ENCODE measurements at places on chromosomes 11 and 22.

- DNase-seq, result peak; percentile 14
Measured at GRCh38 chr11:119676461-119677020, 52.5 kb downstream of the NECTIN1 start.

- no peak for DNase-seq
Measured at GRCh38 chr11:117090111-117090706, 8.0 kb downstream of the SIK3 start.

DNA sequence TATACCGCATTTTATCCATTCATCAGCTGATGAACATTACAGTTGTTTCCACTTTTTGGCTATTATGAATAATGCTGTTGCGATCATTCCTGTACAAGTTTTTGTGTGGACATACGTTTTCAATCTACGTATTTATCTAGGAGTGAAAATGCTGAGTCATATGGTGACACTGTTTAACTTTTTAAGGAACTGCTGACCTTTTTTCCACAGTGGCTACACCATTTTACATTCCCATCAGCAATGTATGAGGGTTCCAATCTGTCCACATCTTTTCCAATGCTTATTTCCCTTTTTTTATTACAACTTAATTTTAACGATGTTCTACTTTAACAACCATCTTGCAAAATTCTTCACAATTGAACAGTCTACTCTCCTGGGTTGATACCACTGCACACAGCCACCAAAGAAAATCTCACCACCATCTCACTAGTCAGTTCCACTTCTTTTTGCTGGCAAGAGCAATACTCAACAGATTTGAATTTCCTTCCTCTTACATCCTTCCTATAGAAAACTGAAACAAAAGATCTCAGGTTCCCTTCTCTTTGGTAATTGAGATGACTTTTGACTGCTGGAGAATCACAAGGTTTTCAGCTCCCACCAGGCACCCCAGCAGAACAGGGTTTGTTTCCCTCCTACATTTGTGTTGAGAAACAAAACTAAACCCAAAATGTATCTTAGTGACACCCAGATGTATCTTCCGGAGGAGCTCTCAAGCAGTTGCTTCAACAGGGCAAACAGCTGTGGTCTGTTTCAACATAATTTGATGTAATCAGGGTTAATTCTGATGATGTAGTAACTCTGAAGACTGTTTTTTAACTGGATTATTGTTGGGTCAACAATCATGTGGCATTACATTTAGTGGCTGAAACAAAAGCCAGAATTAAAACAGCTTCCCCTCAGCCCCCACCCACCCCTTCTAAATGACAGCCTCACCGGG lies 7.0 kb upstream of the GAB2 start:
- peak; percentile 95 for DNase-seq

DNA sequence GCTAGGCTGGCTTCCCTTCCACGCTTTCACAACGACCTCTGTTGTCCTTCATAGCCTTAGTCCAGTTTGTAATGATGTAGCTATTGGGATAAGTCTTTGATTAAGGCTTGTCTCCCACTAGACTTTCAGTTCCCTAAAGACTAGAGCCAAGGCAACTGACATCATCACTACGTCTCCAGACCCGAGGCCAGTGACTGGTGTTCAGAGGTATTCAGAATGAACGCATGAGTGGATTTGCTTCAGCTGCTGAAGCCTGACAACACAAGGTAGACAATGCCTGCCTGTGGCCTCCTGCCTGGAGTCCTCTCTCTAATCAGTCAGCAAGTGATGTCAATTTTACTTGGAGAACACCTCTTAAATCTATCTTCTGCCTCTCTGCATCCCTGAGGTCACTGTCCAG lies 13.6 kb downstream of the EFCAB6 start:
- no peak for DNase-seq

- no peak for DNase-seq
Measured at GRCh38 chr11:75522286-75523044, 3.3 kb downstream of the GDPD5 start.

DNA sequence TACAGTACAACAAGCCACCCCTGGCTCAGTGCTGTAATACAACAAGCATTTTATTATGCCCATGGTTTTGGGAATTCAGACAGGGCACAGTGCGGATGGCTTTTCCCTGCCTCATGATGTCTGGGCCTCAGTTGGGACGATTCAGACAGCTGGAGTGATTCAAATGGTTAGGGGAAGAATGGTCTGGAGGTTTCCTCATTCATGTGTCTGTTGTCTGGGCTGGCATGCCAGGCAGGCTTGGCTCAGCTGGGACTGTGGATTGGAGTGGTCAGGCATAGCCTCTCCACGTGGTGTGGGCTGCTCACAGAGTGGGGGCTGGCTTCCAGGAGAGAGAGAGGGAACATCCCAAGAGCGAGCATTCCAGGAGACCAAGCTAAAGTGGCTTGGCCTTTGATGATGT lies 164.4 kb downstream of the C11orf91 start:
- no peak for DNase-seq

DNA sequence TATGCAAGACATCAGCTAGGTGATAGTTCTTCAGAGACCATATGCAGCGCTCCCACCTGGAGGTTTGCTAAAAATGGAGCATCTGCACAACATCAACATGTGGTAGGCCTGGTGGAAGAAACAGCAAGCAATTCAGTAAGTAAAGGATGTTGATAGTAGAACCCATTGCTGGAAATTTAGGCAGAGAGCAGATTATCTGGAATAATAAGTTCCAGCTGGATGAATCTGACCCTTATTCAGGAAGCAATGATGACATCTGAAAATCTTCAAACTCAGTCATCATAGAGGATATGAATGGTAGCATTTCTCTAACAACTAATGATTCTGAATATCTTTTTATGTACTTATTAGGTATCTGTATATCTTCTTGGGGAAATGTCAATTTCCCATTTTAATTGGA lies 225.2 kb upstream of the ANO3 start:
- DNase-seq, result no peak

- no peak for DNase-seq
Measured at GRCh38 chr11:61056571-61056970, 45.7 kb upstream of the CD5 start.

DNA sequence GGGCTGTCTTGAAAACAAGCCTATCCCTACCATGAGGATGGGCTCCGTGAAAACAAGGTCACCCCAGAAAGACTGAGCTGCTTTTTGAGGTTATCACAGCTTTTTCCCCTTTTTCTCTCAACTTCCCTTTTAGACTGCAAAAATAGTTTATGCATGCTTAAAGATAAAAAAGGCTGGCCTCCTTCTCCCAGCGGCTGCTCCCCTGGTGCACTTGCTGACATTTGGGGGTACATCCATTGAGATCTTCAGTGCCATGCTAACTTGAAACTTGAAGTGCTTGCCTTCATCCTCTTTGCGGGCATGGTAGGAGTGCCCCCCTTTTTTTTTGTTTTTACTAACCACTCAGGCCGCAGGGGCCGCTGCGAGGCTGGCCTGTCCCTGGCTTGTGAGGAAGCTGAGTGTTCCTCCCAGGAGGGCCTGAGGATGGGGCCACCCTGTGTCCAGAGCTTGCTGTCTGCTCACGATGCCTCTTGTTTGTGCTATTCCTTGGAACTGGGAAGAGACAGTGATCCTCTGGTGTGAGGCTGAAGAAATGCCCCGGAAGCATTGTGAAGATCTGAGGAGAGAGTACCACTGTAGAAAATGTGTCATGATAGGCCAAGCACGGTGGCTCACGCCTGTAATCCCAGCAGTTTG lies 2.2 kb downstream of the TANGO2 start:
- DNase-seq, result no peak

- DNase-seq, result no peak
Measured at GRCh38 chr22:44098021-44098739, 74.1 kb downstream of the PARVB start.

- peak; percentile 65 for DNase-seq
Measured at GRCh38 chr11:75583718-75584658, 21.9 kb downstream of the SERPINH1 start.

DNA sequence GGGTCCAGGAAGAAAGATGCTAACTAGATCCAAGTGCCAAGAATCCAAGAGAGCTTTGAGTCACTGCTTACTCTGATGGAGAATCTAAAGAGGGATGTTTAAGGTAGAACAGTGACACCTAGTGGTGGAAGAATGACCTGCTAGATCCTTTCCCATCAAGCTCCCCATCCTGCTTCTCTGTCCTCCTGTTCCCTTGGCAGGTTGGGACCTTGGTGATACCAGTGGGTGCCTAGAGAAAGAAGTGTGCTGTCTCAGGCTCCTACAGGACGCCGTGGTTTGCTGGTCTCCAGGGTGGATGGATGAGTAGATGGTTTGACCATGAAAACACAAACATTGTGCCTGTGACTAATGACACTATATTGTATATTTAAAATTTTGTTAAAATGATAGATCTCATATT lies 383.7 kb downstream of the TMEM135 start:
- DNase-seq, result peak; percentile 83

DNA sequence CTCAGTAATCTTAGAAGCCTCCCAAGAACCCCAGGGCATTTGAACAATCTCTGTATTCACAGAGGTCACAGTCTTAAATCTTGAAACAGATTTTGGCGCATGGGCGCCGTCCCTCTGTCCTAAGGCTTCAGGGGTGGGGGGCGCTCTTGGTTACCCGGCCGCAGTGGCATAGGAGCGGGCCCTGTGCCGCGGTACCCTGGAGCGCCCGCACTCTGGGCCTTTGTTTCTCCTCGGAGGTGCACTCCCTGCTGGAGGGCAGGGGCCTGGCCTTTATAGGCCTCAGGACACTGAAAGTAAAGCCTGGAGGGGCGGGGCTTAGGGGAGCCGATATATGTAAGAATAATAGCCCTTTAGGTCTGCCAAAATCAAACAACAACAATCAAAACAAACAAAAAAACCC lies 197.3 kb upstream of the FOLH1 start:
- no peak for DNase-seq

DNA sequence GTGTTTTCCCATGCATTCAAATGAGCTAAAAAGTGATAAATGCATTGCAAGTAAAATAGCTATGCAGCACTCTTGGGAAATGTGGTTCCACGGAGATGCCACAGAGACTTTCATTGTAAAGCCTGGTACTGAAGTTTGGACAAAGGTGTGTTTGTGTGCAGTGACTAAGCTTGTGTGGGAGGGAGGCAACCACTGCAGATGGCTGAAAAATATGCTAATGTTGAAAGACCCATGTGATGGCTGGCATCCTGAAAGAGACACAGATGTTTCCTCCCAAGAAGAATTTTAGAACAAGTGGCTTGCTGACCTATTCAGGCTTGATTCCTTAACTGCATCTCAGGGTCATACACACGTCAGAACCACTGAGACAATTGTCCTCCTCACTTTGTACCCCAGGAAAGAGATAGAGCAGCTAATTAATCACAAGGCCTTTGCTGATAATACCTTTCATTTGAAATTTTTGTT lies 73.8 kb downstream of the FAM76B start:
- no peak for DNase-seq

DNA sequence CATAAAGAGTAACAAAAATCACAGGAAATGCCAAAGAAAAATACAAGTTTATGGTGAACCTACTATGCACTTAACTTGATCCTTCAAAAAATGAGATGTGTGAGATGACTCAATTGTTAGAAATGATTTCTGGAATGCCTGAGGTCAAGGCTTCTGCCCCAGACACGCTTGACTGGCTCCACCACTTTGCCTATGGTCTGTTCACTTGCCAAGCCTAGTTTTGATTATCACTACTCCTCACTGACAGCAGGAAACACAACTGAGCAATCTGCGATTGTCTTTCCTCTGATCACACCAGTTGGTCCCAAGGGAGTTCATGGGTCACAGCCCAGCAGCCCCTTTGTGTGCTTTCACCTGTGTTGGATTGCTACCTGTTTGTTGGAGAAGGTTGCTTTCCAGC lies 20.6 kb upstream of the PRDM10 start:
- peak; percentile 35 for DNase-seq

- DNase-seq, result no peak
Measured at GRCh38 chr22:22374163-22374562, 129.6 kb downstream of the VPREB1 start.

DNA sequence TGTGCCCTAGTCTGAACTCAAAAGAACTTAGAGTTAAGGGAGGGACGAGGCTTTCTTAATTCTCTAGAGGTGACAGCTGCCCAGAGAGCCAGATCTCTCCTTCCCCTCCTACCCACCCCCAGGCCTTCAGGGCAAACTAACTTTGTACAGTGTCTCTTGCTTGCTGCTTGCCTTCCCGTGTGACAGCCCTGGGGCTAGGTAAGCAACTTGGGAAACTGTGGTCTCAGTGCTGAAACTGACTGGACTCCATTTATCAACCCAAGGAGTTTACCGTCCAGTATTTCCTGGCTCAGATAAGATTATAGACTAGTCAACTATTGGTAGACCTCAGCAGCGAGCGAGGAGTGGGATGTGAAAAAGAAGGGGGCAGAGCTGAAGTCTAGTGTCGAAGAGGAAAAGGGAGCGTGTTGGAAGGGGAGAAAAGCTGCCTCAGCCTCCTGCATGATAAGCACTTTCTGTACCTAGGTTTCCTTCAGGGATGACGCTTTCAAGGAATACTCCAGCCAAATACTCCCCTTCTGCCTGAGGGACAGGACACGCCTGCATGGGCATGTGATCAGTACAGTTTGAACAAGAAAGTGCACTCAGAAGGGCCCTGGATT lies 43.3 kb upstream of the WEE1 start:
- no peak for DNase-seq

DNA sequence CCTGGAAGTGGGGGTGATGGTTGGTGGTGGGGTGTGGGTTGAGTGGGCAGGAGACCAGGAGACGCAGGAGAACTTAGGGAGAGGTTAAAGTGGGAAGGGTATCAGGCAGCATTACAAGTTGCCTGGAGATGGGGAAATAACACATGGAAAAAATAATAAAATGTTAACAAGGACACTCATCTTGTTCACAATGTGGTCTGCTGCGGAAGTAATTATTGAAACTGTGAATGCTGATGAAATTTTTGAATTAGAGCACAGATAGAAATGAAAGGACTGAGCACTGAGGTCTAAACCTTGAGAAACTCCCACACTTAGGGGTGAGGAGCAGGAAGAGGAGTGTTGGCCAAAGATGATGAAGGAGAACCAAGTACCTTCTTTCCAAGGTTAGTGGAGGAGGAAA lies 346.0 kb upstream of the PLET1 start:
- no peak for DNase-seq

GRCh38 chr11:46122945-46123715 lies 1.9 kb upstream of the PHF21A start:
- DNase-seq, result no peak

DNA sequence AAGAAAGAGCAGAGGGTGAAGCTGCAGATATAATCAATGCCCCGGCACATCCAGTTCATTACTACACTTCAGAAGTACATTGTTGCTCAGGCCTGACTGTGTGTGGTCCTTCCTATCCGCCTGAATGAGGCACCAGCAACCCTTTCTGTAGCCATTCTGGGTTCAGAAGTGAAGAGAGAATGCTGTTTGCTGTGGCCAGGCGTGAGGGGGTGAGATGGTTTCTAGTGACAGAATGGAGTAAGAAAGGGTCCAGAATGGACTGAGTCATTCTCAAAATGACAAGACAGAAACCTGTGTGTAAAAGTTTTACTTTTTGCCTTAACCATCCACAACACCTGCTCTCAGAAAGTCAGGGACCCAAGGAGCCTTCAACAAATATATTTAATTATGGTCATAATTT lies 334.8 kb downstream of the GUCY1A2 start:
- DNase-seq, result no peak
